ENCODE measurements at places on chromosomes 6 and 20. TPM values are rescaled to one million over a fixed set of nuclear protein-coding genes. Genes with fewer than 3 reads are reported as not detected.

The CPNE5 gene
- polyA plus RNA-seq = 0.52 TPM

The GRIK2 gene
- polyA plus RNA-seq = not detected

The AP5S1 gene
- polyA plus RNA-seq = 25.9 TPM

The LYRM2 gene
- polyA plus RNA-seq = 63.1 TPM

The KCNK16 gene
- not detected for polyA plus RNA-seq

The RSPH4A gene
- not detected for polyA plus RNA-seq

The MEI4 gene
- not detected for polyA plus RNA-seq

The OTOR gene
- polyA plus RNA-seq = not detected

The GFRA4 gene
- not detected for polyA plus RNA-seq

The KCNK15 gene
- not detected for polyA plus RNA-seq

The PERP gene
- polyA plus RNA-seq = 0.11 TPM

DNA sequence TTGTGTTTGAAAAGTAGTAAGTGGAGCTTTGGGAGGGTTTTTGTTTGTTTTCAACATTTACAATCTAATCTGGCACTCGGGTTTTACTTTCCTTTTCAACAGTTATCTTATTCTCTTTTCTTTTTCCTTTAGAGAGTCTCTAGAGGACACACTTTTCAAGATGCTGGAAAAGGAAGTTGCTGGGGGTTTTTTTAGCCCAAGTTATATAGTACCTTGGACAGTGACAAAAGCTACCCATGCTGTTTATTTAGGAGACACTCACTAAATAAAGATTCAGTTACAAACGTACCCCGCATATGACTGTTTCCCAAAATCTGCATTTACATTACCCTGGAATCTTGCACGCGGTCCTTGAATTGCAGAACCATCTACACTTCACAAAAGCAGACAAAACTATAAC lies 78.8 kb downstream of the MAP7 start:
- no peak for DNase-seq

DNA sequence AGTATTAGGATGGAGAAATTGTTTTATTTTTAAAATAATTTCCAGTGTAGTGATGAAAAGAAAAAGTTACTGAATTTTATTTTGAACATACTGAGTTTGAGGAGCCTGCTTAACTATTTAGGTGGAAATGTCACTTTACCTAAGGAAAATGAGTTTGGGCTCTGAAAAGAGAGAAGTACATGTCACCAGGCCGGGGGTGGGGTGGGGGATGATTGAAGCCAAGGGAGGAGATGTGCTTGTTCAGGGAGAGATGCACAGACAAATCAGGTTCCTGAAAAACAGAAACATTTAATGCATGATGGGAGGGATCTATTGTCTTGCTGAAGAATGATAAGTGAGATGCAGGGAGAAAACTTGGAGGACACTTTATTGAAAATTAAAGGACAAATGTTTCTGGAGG lies 71.3 kb downstream of the PLCB1 start:
- DNase-seq = no peak

- no peak for DNase-seq
These were observed 5.0 kb upstream of the BTN2A1 start for GRCh38 chr6:26452631-26453235.

- DNase-seq = no peak
These were observed 436.1 kb upstream of the FLRT3 start for GRCh38 chr20:14773486-14773885.

- DNase-seq = no peak
These were observed 11.8 kb downstream of the HLA-B start for GRCh38 chr6:31345026-31345730.

GRCh38 chr6:109456111-109456583 lies 575 bp upstream of the MICAL1 start:
- no peak for DNase-seq

GRCh38 chr6:6640926-6641325 lies 52.4 kb downstream of the LY86 start:
- DNase-seq = no peak

DNA sequence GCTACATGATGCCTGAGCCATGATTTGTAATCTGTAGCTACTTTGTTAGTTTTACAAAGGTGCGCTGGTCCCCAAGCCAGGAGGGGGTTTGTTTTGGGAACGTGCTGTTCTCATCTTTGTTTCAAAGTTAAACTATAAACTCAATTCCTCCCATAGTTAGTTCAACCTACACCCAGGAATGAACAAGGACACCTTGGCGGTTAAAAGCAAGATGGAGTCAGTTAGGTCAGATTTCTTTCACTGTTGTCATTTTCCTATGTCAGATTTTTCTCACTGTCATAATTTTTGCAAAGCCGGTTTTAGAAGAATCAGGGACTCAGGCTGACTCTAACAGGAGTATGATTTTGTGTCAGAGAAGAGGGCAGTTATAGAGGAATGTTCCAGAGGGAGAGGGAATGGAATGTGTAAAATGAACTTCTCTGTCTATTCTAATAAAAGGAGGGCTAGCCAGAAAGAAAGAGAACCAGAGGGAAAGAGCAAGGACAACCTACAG lies 2.3 kb upstream of the GMPR start:
- no peak for DNase-seq

GRCh38 chr20:2032168-2032567 lies 38.3 kb upstream of the PDYN start:
- no peak for DNase-seq

DNA sequence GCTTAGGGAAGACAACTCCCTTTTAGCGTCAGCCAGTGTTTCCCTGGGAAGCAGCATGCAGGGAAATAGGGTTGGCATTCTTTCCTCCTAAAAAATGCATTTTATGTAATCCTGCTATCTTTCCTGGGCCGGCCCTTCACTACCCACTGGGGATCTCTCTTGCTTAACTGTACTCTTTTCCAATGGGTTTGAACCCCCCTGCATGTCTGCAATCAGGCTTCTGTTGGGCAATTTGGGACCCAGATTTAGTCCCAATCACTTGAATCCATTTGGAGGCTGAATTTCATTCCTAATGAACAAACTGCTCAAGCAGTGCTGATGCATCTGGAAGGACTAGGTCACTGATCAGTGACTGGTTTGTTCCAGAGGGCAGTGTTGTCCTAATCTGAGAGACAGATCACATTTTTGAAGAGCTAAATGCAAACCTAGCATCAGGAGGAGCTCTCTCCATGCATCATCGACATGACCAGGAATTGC lies 152.0 kb downstream of the TSHZ2 start:
- DNase-seq = no peak

- DNase-seq = no peak
These were observed 19.9 kb downstream of the JARID2 start for GRCh38 chr6:15265787-15266186.

DNA sequence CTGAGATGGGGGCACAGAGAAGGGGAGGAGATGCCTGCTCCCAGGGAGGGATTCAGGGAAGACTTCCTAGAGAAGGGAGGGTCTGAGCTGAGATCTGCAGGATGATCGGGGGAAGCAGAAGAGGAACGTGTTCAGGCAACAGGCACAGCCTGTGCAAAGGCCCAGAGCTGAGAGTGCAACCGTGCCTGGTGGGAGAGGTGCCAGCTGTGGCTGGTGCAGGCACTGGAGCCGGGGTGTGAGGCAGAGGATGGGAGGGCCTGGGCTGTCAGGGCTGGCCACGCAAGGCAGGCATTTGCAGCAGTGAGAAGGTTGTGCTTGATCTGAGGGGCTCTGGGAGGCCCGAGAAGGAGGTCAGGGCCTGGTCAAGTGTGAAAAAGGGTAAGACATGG lies 27.7 kb downstream of the PTGIS start:
- DNase-seq = no peak

GRCh38 chr6:125827788-125828320 lies 37.1 kb downstream of the NCOA7 start:
- no peak for DNase-seq

DNA sequence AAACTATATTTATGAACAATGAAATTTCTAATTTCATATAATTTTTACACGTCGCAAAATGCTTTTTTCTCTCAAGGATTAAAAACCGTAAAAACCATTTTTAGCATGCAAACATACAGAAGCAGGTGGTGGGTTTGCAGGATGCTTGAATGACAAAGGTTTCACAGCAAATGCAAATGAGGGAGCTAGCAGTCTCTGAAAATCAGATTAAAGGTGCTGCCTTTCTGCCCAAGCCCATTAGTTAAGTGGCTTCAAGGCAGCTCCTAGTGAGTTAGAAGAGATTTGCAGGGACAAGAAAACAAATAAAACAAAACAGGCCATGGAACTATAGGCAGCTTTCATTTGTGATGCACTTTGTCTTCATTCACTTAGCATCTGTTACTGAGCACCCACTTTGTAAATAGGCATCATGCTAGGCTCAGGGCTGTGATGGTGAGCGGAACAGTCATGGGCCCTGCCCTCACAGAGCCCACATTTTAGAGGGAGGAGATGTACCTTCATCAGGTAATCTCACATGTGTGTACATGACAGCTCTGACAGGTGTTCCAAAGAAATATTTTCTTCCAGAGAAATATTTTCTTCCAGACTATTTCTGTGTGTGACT lies 29.5 kb downstream of the NAPB start:
- no peak for DNase-seq

GRCh38 chr6:41650120-41650519 lies 11.9 kb downstream of the MDFI start:
- DNase-seq = no peak

DNA sequence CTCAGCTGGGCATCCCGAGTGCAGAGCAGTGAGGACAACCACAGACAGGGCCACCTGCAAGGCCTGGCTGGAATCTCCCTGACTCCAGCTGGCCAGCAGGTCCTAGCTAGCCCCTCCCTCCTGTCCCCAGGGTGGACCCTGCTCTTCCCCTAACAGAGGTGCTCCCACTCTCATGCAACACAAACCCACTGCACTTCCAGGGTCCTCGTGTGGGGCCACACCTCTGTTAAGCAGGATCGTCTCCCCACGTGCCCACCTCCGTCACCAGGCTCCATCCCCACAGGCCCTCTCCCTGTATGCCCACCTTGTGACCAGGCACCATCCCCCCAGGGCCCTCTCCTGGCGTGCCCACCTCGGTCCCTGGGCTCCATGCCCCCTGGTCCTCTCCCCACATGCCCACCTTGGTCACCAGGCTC lies 17.3 kb downstream of the TAF4 start:
- DNase-seq = no peak
